T follicular helper cell (primary cell): ENCODE measurements at places on chromosomes 2 and 18.

DNA sequence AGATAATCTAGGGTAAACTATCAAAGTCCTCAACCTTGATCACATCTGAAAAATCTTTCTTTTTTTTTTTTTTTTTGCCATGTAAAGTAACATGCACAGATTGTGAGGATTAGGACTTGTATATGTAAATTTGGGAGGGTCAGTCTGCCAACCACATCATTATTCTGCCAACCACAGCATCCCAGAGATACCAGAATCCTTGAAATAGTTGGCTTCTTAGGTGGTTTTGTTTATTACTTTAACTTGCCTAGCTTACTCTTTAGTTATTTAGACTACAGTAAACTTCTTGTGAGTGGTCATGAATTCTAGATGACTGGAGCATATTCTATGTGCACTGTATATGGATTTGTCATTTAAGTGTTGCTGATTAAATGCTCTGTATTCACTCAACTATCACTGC is 242.1 kb upstream of the RBMS1 start:
- no peak for DNase-seq

DNA sequence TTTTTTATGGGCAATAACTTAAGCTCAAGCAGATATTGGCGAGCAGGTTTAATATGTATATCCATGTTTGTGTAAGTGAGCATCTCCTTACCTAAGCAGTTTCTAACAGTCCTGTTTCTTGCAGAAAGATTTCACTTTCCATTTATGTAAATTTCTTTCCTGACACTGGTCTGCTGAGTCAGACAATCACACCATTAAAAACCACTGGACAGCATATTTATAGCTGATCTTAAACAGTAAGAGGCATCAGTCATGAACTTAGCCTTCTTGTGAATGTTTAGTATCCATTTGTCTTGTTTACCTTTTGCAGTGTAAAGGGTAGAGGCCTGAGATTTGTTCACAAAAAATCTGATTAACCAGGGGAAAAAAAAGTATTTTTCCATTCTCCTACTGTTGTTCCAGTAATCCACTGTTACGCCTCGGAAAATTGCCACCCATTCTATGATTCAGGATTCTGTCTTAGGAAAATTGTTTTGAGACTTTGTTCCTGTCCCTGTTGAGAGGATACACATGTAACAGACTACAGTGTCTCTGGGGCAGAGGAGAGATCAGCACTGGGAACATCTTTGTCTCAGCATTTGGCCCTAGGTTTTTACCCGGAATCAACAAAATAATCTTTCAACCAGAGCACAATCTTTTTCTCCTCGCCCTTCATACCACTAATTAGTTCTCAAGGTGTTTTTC is 521.0 kb upstream of the NRP2 start:
- DNase-seq, result no peak

- no peak for DNase-seq
Observed at GRCh38 chr18:12023375-12023774, 42.1 kb downstream of the IMPA2 start.

- DNase-seq, result no peak
Observed at GRCh38 chr2:181978351-181979150, 7.1 kb upstream of the PPP1R1C start.

GRCh38 chr2:161436411-161436810 is 20.3 kb downstream of the TBR1 start:
- DNase-seq, result no peak

DNA sequence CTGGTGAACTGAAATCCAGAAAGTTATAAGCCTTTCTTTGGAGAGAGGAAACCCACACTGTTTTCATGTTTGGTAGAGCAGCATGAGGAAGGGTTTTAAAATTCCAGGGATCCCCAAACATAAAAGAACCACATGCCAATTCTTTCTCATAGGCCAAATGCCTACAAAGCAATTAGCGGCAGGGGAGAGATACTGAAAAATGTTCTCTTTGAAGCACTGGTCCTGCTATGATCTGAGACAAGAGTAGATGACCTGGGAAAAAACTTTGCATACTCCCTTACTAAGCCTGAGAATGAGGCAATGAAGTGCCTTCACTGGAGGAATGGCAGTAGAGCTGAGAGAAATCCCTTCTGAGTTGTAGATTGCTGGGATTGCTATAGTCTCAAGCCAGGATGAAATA is 1261.7 kb downstream of the DSC3 start:
- DNase-seq, result no peak

DNA sequence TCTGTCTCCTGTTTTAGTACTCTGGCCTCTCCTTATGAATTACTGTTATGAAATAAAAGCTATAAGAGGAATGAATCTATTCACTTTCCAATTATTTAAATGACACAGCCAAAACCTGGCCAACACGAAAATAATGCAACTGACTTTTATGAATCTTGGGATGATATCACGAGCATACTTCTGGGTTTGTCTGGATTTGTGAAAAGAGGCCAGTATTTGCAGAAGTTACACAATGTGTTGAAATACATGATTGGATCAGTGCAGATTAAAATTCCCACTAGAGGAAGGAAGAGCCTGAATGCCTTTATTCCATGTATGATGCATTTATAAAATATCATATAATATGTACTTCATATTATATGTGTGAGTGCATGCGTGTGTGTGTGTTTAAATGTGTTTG is 418.2 kb downstream of the GRB14 start:
- DNase-seq, result no peak

GRCh38 chr18:7618891-7619442 is 51.9 kb downstream of the PTPRM start:
- no peak for DNase-seq

DNA sequence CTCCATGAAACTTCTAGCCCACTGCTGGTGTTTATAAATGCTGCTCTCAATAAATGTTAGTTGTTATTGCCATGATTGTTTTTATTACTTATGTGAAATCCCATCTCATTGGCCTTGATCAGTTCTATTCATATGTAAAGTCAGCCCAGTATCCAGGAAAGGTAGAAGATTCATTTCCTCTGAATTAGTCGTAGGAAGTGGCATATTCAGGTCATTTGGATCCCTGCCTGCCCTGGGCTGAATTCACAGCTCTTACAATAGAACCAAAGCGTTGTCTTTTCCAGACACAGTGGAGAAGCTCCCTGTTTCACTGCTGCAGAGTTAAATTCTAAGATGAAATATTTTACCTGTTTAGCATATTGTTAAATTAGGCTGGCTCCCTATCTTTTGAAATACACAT is 70.3 kb downstream of the MAIP1 start:
- no peak for DNase-seq

DNA sequence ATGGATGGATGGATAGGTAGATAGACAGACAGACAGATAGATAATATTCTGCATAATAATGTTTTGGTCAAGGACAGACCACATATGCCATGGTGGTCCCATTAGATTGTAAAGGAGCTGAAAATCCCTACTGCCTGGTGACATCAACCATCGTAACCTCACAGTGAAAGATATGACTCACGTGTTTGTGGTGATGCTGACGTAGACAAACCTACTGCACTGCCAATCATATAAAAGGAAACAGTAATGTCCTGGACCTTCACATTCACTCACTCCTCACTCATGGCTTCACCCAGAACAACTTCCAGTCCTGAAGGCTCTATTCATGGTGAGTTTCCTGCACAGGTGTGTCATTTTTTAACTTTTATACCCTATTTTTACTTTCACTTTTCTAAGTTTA is 202.9 kb upstream of the TPO start:
- DNase-seq, result no peak
